Effector CD8-positive, alpha-beta T cell (primary cell): ENCODE measurements at places on chromosomes 3 and 15.

- DNase-seq, result no peak
Measured at GRCh38 chr3:60142009-60142408, 1092.2 kb upstream of the CFAP20DC start.

DNA sequence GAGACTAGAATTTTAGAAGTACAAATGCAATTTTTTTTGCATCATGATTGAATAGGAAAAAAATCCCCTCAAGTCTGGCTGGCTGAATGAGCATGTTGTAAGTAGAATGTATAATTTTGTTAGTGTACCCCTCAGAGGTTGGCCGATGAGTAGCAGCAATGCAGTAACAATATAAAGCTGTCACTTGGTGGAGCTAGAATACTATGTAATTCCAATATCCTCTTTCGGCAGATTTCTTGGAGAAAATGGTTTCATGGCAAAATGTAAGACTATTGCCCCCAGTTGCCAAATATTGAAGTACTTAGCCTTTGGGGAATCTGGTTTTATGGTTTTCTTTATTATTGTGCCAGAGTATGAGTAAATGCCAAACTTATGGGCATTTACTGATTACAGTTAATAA lies 39.8 kb upstream of the SGO1 start:
- no peak for DNase-seq

- no peak for DNase-seq
Measured at GRCh38 chr3:27680517-27681246, 41.4 kb downstream of the EOMES start.

GRCh38 chr15:23503980-23504379 lies 56.9 kb upstream of the GOLGA6L2 start:
- no peak for DNase-seq

DNA sequence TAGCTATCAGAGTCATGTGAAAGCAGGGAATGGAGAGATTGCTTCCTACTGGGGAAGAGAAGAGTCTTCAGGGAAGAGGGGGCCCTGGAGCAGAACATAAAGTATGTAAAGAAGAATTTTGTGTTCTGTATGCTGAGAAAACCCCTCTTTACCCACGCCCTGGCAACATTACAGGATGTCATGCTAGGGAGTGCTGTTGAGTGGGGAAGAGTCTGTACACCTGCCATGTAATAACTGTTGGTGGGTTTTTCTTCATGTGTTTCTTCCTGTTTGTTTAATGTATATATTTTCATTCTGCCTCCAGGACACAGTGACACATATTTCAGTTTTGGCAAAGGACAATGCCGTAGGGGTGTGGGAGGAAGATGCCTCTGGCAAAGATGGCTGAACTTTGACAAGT lies 122.8 kb upstream of the LPP start:
- no peak for DNase-seq
